T-helper 17 cell (primary cell): ENCODE measurements at places on chromosomes 3 and 15.

GRCh38 chr3:178494386-178494785, 41.9 kb upstream of the KCNMB2 start:
- no peak for DNase-seq

- no peak for DNase-seq
Measured at GRCh38 chr3:149532489-149533180, 58.1 kb downstream of the TM4SF4 start.

DNA sequence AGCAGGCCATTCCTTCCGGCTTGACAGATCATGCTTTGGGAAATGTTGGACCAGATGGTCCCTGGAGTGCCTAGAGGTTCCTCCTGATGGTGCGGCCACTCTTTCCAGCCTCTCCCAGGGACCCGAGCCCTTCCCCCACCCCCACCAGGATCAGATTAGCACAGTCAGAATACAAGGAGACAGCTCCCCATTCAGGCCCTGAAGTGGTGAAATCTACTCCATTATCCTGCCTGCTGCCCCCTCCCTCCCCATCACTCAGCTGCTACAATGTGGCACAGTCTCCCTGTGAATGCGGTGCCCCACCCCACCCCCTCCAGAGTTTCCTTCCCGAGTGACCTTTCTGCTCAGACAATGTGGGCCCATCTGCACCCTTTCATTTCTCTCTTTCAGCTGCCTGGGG, 29.4 kb downstream of the RNU5B-1 start:
- no peak for DNase-seq

DNA sequence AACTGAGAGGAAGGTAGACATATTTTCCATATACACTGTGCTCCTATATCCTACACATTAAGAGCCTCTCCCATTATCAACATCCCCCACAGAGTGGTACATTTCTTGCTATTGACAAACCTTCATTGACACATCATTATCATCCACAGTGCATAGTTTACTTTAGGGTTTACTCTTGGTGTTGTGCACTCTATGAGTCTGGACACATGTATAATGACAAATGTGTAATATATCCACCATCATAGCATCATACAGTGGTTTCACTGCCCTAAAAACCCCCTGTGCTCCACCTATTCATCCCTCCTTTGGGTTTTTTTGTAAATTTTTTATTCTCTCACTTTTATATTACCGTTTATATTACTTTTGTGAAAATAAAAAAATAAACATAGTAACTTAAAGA, 22.2 kb upstream of the CLDN18 start:
- DNase-seq, result no peak

DNA sequence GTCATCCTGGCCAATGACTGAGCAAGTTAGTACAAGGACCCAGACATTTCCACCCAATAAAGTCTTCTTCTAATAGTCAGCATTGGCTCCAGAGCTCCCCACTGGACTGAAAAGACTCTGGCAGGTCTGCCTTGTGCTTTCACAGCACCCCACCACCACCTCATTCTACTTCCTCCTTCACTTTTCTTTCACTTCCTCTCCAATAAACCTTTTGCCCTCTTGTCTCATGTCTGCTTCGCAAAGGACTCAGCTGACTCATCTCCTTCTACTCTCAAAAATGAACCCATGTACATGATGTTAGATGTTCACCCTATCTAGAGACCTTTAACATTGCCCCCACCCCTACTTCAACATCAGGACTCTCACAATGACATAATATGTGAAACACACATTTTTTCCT, 181.0 kb upstream of the PPP2R3A start:
- DNase-seq, result no peak

DNA sequence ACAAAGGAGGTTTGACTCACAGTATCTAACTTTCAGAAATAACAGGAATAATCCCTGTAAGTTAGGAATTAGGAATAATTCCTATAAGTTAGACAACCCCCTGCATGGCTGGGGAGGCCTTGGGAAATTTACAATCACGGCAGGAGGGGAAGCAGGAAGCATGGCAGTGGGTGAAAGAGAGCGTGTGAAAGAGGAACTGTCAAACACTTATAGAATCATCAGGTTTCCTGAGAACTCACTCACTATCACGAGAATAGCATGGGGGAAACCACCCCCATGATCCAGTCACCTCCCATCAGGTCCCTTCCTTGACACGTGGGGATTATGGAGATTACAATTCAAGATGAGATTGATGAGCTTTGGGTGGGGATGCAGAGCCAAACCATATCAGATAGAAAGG, 385.5 kb downstream of the IL20RB start:
- DNase-seq, result no peak

- no peak for DNase-seq
Measured at GRCh38 chr15:60682615-60683014, 203.7 kb upstream of the ICE2 start.

DNA sequence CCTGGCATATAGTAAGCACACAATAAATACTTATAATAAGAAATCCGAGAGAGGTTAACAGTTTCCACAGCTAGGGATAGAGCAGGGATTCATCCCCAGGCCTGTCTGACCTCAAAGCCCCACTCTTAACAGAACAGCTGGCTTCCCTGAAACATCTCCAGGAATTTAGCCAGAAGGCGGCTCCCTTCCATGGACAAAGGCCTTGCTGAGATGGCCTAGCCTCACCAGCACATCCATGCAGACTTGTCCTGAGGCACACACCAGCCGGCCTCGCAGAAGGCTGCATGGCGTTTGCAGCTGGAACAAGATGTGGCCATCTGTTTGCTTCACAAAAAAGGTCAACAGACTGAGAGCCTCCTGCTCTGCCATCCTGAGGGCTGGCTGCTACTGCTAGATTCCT, 245.4 kb downstream of the SLCO3A1 start:
- no peak for DNase-seq

DNA sequence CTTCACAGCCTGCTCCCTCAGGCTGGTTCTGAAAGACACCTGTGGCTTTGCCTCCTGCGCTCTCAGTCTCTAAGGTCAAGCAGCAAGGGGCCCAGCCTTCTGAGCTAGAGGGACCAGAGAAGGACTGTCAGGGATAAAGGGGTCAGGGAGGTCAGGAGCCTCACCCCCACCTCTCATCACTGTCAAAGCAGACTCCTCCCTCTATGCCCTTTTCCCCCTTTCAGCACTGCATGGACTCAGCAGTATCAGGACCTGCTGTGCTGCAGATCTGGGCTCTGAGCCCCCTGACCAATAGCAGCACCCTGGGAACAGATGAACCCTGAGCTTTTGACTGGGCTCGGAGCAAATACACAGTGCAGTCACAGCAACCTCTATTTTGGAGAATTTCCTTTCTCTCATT, 3.2 kb upstream of the BMF start:
- DNase-seq, result no peak

- DNase-seq, result no peak
Measured at GRCh38 chr3:115248274-115248673, 101.2 kb upstream of the ZBTB20 start.

GRCh38 chr3:195102609-195103467, 168.1 kb downstream of the XXYLT1 start:
- DNase-seq, result no peak

GRCh38 chr15:98289747-98290146, 329.2 kb downstream of the ARRDC4 start:
- no peak for DNase-seq

GRCh38 chr3:69231929-69232440, 109.6 kb upstream of the LMOD3 start:
- DNase-seq, result no peak

DNA sequence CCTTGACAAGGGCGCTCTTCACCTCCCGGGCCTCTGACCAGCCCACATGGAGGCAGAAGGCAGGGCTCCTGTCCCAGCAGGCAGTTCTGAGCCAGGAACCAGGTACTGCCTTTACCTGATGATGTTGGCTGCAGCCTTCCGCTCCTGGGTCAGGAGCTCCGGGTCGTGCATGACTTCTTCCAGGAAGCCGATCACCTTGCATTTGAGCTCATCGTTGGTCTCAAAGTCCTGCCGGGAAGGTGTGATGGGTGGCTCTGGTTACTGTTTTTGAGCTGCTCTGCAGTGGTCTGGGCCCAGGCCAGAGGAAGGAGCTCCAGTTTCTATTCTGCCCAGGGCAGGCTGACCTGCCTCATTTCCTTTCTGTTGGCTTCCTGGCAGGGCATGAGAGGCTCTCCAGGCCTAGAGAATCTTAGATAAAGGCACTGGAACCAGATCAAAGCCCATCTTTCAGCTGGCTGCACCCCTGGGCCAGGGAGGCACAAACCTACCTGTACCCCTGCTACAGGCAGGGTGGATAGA, 53.2 kb upstream of the CTSH start:
- no peak for DNase-seq

- DNase-seq, result no peak
Measured at GRCh38 chr3:148750296-148750695, 52.6 kb downstream of the AGTR1 start.

DNA sequence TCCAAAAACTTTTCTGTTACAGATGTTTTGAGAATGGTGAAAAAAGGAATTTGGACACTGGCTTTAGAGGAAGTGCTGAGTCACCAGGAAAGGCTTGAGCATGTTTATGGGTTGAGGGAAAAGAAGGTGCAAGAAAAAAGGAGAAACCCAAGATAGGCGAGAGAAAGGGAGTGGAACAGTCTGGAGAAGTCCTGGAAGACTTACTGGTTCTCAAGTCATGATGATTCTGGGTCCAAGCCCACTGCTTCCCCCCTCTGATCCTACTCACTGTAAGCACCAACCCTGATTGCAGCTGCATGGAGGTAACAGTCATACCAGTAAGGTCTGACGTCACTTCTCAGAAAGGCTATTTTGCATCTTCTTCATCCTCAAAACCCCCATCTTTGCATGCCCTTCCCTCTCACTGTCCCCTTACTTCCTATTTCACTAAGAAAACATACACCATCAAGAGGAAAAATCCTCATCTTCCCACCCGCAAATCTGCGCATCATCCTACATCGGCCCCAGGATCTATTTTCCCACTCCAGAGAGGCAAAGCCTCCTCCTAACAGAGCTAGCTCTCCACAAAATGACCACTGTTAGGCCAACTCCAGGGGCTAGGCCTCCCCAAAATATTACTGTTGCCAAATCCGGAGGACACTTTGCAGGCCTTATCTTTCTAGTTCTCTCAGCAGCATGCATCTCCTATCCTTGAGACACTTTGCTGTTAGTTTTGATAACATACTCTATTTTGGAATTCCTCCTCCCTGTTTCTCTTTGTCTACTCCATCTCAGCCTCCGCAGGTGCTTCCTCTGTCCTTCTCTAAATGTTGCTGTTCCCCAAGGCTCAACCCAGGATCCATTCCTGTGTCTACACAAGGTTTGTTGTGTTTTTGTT, 3.2 kb upstream of the ATP13A3 start:
- no peak for DNase-seq

- DNase-seq, result no peak
Measured at GRCh38 chr3:55708921-55709320, 221.8 kb upstream of the WNT5A start.

GRCh38 chr3:58572013-58572633, 5.1 kb downstream of the FAM107A start:
- DNase-seq, result no peak

- no peak for DNase-seq
Measured at GRCh38 chr15:89346516-89347231, 12.1 kb upstream of the POLG start.

DNA sequence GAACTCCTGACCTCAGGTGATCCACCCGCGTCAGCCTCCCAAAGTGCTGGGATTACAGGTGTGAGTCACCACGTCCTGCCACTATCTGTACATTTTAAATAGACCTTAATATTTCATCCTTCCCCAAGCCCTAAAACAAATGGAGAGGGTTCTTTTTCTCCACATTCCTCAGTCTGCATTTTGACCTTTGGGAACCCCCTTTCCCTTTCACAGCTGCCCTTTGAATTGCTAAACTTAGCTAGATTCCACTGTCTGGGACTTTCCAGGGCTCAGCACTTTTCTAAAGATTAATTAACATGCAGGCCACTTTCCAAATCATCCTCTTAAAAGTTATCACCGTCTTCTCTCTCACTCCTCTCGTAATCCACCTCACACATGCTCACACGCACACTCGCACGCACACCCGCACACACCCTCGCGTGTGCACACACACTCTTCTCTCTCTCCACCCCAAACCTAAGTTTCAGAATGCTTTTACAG, 124.2 kb downstream of the TMCO5A start:
- DNase-seq, result no peak
